ENCODE measurements at places on chromosomes 7 and 10.

- no peak for DNase-seq
These were observed 45.3 kb upstream of the GTF2I start for GRCh38 chr7:74612015-74612829.

GRCh38 chr7:157690833-157691585, 354.2 kb downstream of the DNAJB6 start:
- no peak for DNase-seq

GRCh38 chr7:44445986-44446671, 44.3 kb downstream of the NUDCD3 start:
- DNase-seq: no peak

GRCh38 chr7:23968791-23969190, 258.8 kb downstream of the STK31 start:
- DNase-seq: no peak

- no peak for DNase-seq
These were observed 62.4 kb upstream of the CDK6 start for GRCh38 chr7:92898798-92899197.
